ENCODE measurements at places on chromosomes 6 and 20.

DNA sequence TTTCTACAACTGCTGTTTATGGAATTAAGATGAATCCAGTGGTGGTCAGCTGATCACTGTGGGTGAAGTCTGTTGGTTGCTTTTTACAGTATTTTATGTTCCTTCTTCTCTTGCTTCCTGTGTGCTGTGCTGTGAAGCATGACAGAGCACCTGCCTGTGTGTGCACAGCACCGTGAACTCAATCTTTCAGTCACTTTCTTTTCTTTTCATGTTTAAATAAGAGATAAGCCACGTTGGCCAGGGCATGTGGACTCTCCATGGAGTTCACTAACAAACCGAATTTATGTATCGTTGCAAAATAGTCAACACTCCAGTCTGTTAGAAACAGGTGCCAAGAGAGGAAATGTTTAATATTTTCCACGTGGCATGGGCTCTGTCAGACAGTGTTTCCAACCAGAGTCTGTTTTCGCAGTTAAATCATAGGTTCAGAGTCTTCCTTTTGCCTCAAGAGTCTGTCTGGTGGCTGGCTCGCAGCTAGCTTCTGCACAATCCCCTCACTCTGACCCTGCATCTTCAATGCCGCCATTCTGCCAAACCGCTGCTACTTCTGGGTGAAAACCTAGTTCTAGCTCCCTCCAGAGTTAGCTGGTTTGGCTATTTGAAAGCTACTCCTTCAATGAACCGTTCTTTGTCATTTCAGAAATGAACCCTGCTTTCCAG, 73.2 kb downstream of the QRSL1 start:
- peak; percentile 55 for DNase-seq

DNA sequence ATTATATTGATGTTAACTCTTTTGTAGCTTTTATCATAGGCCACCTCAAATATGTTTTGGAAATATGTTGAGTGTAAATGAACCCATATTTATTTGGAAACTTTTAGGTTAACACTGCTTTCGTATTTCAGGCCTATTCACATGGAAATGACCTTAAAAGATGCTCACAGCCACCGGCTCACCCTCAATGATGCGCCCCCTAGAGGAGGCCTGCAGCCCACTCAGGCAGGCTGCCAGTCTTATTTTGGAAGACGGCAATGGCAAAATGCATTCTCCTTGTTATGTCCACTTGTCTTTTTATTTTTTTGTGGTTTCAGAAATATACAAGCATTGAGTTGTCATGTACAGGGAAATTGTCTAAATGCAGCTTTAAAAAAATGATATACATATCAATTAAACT, 869.7 kb downstream of the PHF3 start:
- peak; percentile 0 for DNase-seq

GRCh38 chr20:54502179-54502578, 26.8 kb downstream of the DOK5 start:
- no peak for DNase-seq

GRCh38 chr6:16183187-16183664, 54.3 kb downstream of the MYLIP start:
- no peak for DNase-seq

DNA sequence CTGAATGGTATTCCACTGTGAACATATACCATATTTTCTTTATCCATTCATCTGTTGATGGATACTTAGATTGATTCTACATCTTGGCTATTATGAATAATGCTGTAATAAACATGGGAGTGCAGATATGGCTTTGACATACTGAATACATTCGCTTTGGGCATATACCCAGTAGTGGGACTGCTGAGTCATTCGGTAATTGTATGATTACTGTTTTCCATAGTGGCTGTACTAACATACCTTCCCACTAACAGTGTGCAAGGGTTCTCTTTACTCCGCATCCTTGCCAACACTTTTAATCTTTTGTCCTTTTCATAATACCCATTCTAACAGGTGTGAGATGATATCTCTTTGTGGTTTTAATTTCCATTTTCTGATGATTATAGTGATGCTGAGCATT, 98.2 kb upstream of the ESR1 start:
- no peak for DNase-seq

- DNase-seq, result no peak
Observed at GRCh38 chr20:6485351-6485750, 282.1 kb upstream of the BMP2 start.

DNA sequence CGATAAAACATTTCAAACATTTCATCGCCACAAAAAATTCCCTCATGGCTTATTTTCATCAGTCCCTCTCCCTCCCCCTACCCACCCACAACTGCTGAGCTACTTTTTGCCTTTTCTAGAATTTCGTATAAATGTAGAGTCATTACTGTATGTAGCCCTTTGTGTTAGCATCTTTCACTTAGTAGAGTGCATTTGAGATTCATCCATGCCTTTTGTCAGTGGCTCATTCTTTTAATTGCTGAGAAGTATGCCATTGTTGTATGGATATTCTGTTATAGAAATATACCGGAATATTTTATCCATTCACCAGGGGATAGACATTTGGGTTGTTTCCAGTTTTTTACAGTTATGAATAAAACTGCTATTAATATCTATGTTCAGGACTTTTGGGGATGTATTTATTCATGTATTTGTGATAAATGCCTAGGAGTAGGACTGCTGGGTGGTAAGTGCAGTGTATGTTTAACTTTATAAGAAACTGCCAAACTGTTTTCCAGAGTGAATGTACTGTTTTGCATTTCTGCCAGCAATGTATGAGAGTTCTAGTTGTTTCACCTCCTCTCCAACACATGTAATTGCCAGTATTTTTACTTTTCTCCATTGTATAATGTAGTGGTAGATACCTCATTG, 50.4 kb downstream of the FOXO3 start:
- DNase-seq, result no peak

- DNase-seq, result no peak
Observed at GRCh38 chr6:149236589-149236988, 80.9 kb upstream of the TAB2 start.

DNA sequence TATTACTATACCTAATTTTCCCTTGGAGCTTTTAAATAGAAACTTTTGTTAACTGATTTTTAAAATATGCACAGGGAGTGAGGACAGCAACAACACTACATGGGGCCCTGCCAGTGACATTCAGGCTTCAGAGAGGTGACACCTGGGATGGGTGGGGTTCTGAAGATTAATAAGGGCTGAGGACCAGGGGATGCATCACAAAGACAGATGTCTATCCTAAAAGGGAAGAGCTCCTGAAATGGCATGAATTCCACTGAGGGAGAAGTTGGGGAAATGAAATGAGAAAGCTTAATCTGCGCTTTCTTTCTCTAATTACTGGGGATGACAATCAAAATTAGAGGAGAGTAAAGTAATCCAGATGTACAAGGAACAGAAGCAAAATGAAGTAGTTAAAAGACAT, 162.8 kb downstream of the BTBD9 start:
- DNase-seq, result no peak

DNA sequence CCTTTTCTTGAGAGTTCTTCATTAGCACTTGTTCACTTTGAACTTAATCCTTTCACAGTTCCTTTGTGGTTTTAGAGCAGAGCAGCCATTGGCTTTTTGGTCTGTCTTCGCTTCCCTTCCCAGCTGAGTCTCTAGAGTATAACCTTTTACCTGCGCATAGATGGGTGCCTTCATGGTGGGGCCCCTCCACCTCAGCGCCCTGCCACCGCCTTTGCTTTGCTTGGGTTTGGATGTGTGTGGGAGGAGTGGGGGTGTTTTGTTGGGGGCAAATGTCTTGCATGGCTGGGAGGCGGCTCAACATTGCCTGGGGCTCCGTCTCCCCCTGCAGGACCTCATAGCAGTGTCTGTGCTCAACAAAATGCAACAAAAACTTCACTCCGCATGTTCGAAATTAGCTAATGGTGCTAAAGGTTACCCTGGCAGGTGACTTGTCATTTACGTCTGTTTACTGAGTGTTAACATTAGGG, 11.9 kb downstream of the PYGB start:
- DNase-seq, result no peak
